Sigmoid colon (tissue), 7 donors: ENCODE measurements at places on chromosomes 16 and 17.

DNA sequence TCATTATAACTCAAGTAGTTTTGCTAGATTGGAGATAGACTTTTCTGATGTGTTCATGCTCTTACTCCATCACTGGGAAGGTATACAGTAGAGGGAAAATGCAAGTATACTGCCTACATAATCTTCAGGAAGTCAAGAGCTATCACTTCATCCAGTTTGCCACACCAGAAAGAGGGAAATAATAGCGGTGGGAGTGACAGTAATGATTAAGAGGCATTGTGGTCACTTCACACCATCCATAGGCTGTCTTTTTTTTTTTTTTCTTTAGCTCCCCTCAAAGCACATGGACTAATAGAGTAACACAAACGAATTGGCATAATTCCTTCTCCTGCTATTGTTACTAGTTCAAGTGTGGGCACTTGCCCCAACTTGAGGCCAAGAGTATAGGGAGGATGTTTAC lies 28.4 kb upstream of the HLF start:
- peaks cover 11% of the 10 kb centered on the region for H3K4me1 ChIP-seq
- no peaks in the 10 kb centered on the region for H3K36me3 ChIP-seq
- H3K27me3 ChIP-seq: no peaks in the 10 kb centered on the region

GRCh38 chr16:71501547-71501946 lies 12.4 kb upstream of the ZNF19 start:
- no peak overlapping the region for H3K27ac ChIP-seq
- DNase-seq: no peak
- no peak overlapping the region for H3K4me3 ChIP-seq
- no peaks in the 10 kb centered on the region for H3K36me3 ChIP-seq

DNA sequence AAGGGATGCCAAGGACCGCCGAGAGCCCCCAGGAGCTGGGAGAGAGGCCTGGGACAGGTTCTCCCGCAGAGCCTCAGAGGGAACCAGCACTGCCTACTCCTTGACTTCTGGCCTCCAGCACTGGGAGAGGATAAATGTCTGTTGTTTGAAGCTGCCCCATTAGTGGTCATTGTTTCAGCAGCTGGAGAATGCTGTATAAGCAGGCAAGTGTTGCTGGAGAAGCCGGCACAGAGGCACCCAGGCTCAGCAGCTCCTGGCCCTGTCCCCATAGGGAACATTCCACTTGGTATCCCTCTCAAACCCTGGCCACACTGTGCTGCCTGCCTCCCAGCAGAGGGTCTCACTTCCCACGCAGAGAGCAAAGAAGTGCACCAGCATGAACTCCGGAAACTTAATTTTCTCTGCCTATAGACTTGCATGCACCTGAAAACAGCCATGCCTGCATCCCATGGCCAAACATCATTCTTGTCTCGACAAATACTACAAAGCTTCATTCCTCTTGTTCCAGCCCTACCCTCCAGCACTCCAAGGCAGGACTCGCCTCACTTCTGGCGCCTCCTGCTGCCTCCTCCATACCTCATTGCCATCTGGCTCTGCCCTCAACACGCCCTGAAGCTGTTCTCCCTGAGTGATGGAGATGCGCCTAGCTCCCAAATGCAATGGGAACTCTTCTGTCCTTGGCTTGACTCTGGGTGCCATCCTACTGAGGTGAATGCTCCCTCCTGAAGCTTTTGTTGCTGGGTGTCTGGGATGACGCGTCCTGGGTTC lies 88.1 kb downstream of the DNAH17 start:
- no peaks in the 10 kb centered on the region for H3K36me3 ChIP-seq
- H3K4me3 ChIP-seq: no peak overlapping the region
- no peak for DNase-seq
- H3K27me3 ChIP-seq: peaks cover 4% of the 10 kb centered on the region

DNA sequence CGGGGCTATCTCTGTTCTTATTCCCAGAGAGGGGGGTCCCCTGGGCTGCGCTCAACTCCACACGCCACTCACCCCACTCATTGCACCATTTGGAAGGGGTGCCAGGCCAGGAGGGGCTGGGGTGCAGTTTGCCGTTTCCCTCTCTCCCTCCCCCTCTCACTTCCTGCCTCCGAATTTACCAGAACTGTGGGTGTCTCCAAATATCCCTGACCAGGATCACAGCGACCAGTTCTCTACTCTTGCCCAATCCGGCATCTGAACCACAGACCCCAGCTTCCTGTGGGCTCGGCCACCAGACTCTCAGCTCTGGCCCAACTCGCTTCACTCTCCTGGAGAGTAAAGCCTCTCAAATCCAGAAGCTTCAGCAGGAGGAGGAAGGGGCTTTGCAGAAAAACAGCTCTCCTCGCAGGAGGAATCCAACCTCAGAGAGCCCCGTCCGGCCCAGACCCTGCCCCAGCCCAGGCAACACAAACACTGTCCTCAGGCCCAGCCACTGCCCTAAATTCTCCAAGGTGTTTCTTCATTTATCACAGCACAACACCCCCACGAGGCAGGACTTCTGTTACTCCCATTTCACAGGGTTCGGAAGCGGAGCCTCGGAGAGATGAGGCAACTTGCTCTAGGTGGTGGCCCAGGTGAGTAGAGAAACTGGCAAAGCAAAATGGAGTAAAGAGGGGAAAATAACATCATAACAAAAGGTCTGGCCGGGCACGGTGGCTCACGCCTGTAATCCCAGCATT lies 423 bp upstream of the ASGR2 start:
- no peaks in the 10 kb centered on the region for H3K36me3 ChIP-seq
- no peak overlapping the region for H3K4me3 ChIP-seq
- peaks cover 3% of the 10 kb centered on the region for H3K4me1 ChIP-seq
- no peak overlapping the region for H3K27ac ChIP-seq
- DNase-seq: no peak
- H3K27me3 ChIP-seq: peaks cover 20% of the 10 kb centered on the region

GRCh38 chr17:69857412-69857835 lies 217.6 kb upstream of the KCNJ16 start:
- H3K4me1 ChIP-seq: peaks cover 7% of the 10 kb centered on the region
- no peaks in the 10 kb centered on the region for H3K36me3 ChIP-seq
- H3K27ac ChIP-seq: no peak overlapping the region
- no peaks in the 10 kb centered on the region for H3K27me3 ChIP-seq
- DNase-seq: no peak

DNA sequence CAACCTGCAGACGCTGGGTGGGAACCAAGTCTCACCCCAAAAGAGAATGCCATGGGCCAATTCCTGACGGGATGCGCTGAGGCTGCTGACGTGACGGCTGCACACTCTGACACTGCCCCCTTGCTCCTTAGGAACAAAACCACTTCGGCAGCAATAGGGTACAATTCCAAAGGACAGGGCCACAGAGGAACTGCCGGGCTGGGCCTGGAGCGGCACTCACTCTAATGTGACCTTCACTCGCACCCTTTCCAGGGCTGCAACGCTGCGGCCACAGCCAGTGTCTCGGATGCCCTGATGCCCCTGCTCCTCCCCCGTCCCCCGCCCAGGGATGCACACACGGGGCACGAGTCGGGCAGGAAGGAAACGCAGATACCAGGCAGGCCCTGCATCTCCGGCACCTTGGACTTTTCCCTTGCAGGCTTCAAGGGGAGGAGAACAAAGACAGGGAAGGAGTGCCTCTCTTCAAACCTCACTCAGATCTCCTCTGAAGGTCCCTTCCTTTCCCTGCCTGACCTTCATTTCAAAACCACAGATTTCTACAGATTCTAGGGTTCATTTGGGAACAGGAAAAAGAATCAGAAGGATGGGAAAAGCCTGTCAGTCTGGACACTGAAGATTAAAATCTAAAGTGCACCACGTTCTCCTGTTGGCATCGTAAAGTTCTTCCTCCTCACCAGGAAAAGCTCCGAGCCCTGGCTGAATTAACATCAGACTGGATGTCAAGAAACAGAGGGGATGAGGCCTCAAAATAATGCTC lies 2.3 kb downstream of the PITPNA start:
- no peaks in the 10 kb centered on the region for H3K36me3 ChIP-seq
- H3K4me1 ChIP-seq: peaks cover 39% of the 10 kb centered on the region
- no peak overlapping the region for H3K4me3 ChIP-seq
- no peak for DNase-seq

DNA sequence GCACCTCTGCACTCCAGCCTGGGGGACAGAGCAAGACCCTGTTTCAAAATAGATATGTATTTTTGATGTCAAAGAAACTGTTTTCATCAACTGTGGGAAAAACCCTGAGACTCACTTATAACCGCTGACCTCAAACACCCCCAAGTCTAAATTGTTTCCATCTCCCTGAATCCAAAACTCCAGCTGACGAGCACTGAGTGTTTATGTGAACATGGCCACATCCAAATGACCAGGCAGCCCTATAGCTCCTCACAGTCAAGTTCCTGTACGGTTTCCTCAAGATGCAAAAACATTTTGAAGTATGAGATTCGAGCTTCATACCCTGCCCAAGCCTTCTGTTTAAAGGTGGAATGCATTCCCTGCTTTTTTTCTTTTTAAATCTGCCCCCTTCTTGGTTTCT lies 45.3 kb upstream of the ZCCHC14 start:
- no peaks in the 10 kb centered on the region for H3K4me1 ChIP-seq
- no peak overlapping the region for H3K4me3 ChIP-seq
- H3K27ac ChIP-seq: no peak overlapping the region
- DNase-seq: no peak

- no peaks in the 10 kb centered on the region for H3K27me3 ChIP-seq
- H3K36me3 ChIP-seq: no peaks in the 10 kb centered on the region
- H3K4me3 ChIP-seq: no peak overlapping the region
- DNase-seq: no peak
Measured at GRCh38 chr17:58710948-58711552, 18.6 kb downstream of the RAD51C start.

DNA sequence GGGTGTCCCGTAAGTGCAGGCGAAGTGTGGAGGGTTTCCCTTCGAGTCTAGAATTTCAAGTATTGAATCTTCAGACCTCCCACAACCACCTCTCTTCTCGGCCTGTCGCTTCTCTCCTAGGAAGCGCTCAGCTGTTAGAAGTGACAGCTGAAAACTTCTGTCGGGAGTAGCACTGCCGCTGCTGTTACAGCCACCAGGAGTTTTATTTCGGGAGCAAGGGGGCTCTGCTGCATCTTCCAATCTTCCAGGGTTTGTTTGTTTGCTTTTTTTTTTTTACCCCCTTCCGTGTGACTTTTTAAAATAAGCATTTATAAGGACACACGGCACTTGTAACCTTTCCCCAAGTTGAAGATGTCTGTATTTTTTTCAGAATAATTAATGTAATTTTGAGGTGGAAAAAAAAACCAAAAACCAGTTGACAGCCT lies 767 bp downstream of the RPS6KB1 start:
- H3K4me1 ChIP-seq: peaks cover 34% of the 10 kb centered on the region
- H3K4me3 ChIP-seq: peak overlapping the region; percentile 98
- H3K27ac ChIP-seq: peak overlapping the region; percentile 97
- DNase-seq: no peak
- H3K36me3 ChIP-seq: no peaks in the 10 kb centered on the region
- H3K27me3 ChIP-seq: no peaks in the 10 kb centered on the region

- peak overlapping the region; percentile 88 for H3K27ac ChIP-seq
- H3K4me1 ChIP-seq: peaks cover 15% of the 10 kb centered on the region
- DNase-seq: no peak
- H3K4me3 ChIP-seq: peak overlapping the region; percentile 78
- H3K36me3 ChIP-seq: no peaks in the 10 kb centered on the region
Measured at GRCh38 chr17:69326377-69327059, 415 bp downstream of the ABCA5 start.

DNA sequence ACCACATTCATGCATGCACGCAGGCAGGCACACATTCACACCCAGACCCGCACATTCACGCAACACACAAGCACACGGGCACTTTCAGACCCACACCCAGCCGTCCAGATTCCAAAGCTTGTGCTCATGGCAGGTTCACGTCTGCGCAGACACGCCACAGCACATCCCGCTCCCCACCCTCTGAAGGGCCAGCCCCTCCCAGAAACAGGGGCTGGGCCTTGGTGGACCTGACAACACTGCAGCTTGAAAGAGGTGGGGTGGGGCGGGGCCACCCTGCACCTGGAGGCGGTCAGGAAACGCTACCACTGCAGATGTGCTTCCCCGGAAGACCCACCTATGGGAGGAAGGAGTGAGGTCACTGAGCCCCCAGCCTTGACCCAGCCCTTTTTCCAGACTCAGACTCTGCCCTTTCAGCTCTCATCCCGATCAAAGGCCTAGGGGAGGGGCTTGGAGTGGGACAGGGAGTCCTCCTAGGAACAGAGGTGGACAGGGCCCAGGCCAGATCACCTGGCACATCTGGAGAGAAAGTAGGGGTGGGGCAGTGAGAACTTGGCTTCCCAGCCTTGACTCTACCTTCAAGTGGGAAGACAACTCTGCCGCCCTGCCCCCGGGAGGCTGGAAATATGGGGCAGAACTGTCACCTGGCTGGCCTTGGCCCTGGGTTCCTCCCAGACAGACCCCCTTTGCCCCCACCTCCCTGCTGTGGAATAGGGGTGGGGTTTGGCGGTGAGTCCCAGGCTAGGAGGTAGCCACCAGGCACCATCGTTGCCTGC lies 11.0 kb downstream of the P3H4 start:
- no peaks in the 10 kb centered on the region for H3K36me3 ChIP-seq
- H3K4me3 ChIP-seq: no peak overlapping the region
- H3K4me1 ChIP-seq: peaks cover 9% of the 10 kb centered on the region
- H3K27me3 ChIP-seq: no peaks in the 10 kb centered on the region
- peak; percentile 74 for DNase-seq
- peak overlapping the region; percentile 14 for H3K27ac ChIP-seq
